ENCODE measurements at places on chromosomes 1 and 21.
A peak's percentile ranks its signal among the peaks of the same experiment; 100 is the strongest.

DNA sequence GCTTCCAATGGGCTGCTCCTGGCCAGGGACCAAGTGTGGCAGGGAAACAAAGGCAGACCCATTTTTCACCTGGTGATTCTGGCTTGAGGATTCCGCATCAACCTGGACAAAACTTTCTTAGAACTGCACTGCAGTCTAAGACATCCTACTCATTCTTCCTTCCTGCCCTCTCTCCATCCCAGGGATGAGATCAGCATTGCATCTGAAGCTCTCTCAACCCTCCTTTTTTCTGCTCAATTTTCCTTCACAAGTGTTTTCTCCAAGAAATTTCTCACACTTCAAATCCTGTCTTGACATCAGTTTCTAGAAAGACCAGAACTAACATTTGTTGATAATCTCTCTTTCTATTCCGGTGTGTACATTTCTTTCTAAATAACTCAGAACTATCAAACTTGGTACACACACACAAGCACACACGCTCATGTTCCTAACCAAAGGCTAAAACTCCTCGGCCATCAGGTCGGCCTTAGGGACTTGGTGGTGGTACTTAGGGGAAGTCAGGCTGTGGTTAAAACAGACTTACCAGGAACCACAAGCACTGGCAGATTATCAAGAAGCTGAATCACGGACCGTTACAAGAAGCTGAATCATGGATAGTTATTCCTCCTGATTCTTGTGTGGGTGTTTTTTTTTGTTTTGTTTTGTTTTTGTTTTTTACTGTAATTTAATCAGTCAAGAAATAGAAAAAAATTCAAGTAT is 21.0 kb upstream of the CXADR start:
- DNase-seq = peak; percentile 25

DNA sequence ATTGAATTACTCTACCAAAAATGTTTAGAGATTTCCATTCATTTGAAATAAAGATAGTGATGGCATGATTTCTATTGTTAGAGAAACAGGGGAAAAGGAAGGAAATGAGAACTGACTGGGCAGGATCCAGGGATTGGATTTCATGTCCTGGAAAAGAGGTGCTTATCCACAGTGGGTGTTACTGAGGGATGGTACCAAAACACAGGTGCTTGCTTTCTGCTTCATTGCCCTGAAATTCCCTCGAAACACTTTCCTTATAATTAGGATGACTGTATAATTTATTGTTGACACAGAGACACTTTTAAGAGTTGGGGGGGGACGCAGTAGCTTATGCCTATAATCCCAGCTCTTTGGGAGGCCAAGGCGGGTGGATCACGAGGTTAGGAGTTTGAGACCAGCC is 185.0 kb upstream of the KCNK2 start:
- DNase-seq = no peak

DNA sequence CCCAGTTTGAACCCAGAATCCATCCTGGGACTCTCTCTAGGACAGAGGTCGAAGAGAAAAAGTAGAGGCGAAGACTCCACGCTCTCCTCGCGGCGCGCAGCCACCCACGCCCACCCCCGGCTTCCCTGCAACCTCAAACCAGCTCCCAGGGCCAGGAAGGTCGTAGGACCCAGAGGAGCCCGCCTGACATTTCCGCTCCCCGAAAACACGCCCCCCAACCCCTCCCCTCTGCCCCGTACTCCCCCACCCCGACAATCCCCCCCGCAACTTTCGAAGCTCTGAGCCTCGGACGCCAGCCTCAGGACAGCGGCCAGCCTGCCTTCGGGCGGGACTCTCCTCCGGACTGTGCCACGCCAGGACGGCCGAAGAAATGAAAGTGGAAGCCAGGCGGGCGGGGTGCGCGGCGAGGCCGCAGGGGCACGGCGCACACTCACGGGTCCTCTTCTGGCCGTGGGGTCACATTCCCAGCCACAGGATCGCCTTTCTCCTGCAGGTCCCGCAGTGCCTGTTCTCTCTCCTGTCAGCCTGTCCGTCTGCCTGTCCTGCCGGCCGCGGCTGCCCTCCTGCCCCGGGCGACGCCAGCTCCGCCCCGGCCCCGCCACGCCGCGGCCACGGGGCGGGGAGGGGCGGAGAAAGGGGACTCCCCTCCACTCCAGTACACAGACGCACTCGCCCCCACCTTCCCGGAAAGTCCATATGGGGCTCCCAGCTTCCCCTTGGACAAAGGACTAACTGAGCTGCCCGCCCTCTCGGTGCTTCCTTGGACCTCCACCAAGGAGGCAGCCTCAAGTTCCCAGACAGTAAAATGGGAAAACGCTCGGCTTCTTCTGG is at the start of gene MOB3C:
Gene MOB3C, minus strand, starts transcription at position 535 of the 831 bp plus-strand sequence. CDS start 3,490 bp downstream, outside the sequence.
- DNase-seq = peak; percentile 46

- DNase-seq = no peak
Observed at GRCh38 chr1:203592156-203592555, 34.5 kb upstream of the ATP2B4 start.

DNA sequence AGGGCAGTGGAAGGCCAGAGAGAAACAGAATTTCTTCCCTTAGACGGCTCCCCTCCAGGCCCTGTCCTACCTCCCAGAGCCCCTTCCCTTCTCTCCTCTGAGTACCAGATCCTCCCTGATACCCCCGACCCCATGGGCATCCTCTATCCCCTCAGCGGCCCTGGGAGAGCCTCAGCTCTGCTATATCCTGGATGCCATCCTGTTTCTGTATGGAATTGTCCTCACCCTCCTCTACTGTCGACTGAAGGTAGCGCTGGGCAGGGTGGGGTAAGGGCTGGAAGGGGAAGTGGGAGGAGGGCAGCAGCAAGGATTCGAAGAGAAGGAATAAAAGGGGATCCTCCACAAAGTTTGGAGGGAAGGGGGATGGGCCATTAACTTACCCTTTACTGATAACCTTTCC is 2.7 kb downstream of the FCER1G start:
- DNase-seq = no peak

DNA sequence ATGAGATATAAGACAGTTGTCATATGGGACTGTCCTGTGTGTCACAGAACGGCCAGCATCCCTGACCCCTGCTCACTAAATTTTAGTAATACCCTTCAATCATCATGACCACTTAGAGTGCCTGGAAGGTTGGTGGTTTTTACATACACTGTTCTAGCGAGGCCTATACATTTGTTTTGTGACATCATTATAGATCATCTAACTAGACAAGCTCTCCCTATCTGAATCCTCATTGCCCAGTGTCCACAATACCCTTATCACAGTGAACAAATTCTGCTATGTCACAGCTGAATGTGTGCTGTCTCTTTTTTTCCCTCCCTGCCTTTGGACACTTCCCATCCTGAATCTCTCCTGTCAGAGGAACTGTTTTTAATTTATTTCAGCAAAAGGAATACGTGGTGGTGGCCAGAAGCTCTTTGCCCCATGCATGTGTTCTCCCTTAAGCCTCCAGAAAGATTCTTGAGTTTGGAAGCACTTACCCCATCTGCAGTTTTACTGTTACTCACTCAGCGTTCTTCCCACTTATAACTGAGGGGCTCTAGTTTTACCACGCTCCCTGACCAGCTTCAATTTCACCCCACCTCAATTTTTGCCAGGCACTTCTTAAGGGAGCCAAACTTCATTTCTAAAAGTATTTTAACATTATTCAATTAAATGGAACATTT is 70.3 kb downstream of the OLFML2B start:
- DNase-seq = no peak

DNA sequence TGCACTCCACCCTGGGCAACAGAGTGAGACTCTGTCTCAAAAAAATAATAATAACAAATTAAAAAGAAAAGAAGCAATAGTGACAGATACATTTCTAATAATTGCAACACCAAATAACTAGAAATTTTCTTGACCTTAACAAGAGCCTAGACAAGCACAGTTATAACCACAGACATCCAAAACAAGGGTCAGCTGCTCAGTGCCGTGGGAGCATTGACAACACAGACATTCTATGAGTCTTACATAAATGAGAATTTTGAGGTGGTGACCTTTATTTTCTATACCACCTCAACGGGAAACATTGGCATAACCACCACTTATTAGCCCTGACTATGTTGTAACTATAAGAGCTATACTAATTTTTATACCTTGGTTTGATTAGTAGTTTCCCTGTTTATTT is 156.1 kb downstream of the NR5A2 start:
- DNase-seq = no peak

GRCh38 chr1:42734201-42735035 is 5.6 kb downstream of the CLDN19 start:
- DNase-seq = no peak

GRCh38 chr1:93712741-93713140 is 31.1 kb upstream of the BCAR3 start:
- no peak for DNase-seq

DNA sequence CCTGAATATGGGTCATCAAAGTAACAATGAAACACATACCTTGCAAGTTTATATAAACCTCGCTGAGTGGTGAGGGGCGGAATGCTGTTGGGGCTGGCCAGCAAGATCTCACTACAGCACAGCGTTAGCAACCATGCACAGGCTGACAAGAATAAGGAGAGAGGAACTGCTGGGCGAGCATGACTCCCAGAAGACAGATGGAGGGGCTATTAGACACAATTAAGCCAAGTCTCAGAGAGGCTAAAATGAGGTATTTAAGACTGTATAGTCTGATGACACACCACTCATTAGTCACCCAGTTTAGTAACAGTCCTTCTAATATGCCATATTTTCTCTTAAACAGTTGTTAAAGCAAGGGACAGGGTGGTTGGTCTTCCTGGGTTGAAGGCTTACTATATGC is 340.2 kb upstream of the NR5A2 start:
- no peak for DNase-seq

- DNase-seq = no peak
Observed at GRCh38 chr1:93328809-93329760, 16.6 kb upstream of the DR1 start.

DNA sequence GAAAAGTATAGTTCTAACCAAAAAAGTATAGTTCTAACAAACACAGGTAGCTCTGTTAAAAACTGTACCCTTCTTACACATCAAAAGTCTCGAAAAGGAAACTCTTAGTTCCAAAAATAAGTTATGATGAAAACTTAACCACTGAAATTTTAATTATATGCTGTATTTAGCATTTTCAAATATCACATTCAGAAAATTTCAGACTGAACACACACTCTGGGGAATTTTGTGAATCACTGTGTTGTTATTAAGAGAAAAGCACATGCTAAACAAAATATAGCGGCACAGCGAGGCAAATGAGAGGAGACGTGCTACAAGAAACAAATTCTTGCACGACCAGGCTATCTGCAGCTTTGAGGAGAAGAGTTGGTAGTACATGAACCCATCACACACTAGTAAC is 30.4 kb downstream of the VAV3 start:
- DNase-seq = no peak

- no peak for DNase-seq
Observed at GRCh38 chr1:22518379-22518778, 44.9 kb upstream of the EPHA8 start.

- no peak for DNase-seq
Observed at GRCh38 chr1:71859806-71860205, 422.5 kb downstream of the NEGR1 start.

DNA sequence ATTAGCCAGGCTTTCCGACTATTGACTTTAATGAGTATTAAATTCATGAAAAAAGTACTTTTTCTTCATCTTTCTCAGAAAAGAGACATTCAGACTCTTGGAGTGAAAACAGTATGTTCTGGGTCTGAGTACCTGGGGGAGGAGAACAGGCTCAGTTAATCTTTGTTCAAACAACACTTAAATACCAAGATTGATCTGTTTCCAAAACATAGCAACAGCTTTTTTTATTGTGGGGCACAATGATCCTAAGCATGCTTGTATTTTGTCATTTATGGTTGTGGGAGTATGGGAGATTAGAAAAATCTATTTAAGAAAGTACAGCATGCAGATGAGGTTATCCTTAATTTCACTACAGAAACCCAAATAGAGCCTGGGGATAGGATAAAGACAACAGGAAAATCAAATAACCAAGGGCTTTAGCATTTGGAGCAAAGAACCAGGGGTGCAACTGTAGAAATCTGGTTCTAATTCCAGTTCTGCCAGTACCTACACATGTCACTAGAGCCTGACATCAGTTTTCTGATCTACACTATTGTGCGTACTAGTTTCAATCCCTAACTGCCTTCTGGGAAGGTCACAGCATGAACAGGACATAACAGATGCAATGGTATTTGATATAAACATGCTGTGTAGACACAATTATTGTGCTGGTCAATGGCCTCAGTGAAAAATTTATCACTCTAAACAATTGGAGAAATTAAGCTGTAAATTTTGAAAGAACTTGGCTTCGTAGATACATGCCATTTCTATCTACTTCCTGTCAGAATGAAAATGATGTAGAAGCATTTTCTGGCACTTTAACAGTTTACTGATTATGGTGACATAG is 91.2 kb downstream of the KCNK1 start:
- no peak for DNase-seq

DNA sequence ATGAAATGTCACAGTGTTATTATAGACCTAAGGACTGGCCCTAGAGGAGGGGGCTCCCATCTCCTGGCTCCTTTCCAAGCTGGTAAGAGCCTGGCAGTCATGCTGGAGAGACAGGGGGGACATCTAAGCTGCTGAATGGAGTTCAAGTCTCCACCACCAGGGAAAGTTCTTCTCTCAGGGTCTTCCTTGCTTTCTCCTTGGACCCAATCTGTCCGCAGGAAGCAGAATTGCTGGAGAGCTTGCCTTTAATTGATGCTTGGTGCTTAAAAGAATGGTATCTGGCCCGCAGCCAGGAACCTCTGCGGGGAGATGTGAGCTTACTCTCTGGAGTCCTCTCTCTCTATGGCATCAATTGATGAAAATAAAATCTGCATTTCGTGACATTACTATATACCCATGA is 25.1 kb downstream of the IRF2BP2 start:
- no peak for DNase-seq

DNA sequence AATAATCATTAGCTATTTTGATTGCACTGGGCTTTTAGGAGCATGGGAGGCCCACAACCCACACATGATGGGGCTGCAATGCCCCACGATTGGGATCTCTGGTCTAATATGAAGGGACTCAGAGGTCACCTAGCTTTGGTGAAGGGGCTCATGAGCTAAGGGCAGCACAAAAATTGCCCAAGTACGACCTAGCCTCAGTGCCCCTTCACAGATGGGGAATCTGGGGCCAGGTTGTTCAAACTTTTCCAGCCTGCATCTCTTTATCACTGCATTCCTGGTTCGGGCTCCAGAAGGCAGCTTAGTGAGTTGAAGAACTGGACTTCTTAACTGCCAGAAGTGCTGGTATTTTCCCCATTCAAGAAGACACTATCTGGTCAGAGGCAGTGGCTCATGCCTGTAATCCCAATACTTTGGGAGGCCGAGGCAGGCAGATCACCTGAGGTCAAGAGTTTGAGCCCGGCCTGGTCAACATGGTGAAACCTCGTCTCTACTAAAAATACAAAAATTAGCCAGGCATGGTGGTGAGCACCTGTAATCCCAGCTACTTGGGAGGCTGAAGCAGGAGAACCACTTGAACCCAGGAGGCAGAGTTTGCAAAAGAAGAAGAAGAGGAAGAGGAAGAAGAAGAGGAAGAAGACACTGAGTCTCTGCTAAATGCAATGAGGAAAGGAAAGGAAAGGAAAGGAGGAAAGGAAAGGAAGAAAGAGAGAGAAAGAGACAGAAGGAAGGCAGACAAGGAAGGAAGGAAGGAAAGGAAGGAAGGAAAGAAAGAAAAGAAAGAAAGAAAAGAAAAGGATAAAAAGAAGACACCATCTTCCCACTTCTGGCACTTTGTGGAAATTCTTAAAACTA is 258.5 kb upstream of the IRF2BP2 start:
- no peak for DNase-seq

All from GOT3 (cell line).